ENCODE measurements at places on chromosomes 3 and 15.

DNA sequence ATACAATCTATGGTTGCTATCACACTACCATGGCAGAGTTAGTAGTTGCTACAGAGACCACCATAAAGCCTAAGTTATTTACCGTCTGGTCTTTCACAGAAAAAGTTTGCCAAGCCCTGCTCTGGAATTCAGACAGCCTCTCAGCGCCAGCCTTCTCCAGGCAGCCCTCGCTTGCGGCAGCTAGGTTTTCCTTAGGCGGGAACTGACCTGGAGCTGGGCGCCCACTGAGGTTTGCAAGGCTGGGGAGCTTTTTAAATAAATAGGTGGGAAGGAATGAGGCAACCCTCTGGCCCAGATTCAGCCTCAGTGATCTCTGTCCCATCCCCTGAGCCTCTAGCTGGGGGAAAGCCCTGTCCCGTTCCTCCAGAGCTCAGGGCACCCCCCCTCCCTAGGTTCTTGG is 1.2 kb downstream of the CTSH start:
- peak overlapping the region; percentile 86 for H3K27ac ChIP-seq
- H3K4me1 ChIP-seq: peaks cover 45% of the 10 kb centered on the region
- H3K36me3 ChIP-seq: no peaks in the 10 kb centered on the region
- H3K27me3 ChIP-seq: peaks cover 8% of the 10 kb centered on the region

DNA sequence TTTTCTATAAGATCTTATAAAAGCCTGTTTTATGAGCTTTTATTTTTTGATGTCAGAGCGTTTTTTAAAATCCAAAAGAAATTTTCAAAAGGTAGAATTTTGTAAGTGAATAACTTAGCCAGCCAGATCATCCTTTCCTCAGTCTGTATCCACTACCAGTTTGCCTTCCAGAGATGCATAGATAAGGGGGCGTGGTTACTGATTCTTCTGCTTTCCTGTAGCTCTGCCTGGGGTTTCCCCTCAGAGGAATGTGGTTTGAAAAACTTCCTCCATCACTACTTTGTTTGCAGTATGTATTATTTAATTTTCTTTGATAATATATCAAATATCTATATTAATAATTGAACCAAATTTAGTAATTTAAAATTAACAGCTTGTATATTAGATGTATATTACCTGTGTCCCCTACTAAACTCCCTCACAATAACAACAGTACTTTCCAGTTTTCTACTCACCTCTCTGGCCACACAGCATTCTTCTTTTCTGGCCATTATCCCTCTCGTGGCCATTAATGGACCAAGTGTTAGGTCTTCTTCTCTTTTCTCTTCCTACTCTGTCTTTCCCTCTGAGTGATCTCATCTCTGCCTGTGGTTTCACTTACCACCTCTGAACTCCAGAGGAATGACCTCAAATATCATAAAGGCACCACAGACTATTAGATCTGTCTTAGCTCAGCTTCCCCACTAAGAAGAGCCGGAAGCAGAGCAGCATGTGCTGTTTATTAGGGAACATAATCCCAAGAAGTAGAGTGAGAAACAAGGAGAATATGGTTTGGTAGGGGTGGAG is 239.7 kb downstream of the UBE2E2 start:
- H3K27ac ChIP-seq: no peak overlapping the region
- DNase-seq: no peak
- no peaks in the 10 kb centered on the region for H3K27me3 ChIP-seq
- H3K36me3 ChIP-seq: no peaks in the 10 kb centered on the region
- peaks cover 5% of the 10 kb centered on the region for H3K4me1 ChIP-seq
- no peak overlapping the region for H3K4me3 ChIP-seq

DNA sequence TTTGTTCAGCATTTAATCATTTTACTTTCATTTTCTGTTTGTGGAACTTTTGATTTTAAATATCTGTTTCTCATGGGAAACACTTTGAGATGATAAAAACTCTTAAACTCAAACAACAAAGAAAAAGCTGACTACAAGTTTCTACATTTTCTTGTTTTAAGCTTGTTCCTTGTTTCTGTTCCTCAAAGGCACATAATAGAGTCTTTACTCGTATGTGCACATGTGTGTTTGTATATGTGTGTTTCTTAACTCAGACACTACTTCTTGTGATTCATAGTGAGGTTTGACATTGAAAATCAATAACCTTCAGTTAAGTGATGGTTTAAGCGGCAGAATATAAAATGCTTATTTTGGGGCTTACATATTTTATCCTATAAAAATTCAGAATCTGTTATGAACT is 786.7 kb upstream of the EPHA6 start:
- no peaks in the 10 kb centered on the region for H3K36me3 ChIP-seq
- H3K27ac ChIP-seq: no peak overlapping the region
- no peak overlapping the region for H3K4me3 ChIP-seq
- no peaks in the 10 kb centered on the region for H3K27me3 ChIP-seq
- DNase-seq: no peak
- no peaks in the 10 kb centered on the region for H3K4me1 ChIP-seq

GRCh38 chr3:174398761-174399160 is 460.4 kb upstream of the NAALADL2 start:
- no peak overlapping the region for H3K27ac ChIP-seq
- H3K36me3 ChIP-seq: no peaks in the 10 kb centered on the region
- DNase-seq: no peak

GRCh38 chr3:13705051-13705450 is 156.1 kb downstream of the FBLN2 start:
- H3K27me3 ChIP-seq: no peaks in the 10 kb centered on the region
- no peak overlapping the region for H3K27ac ChIP-seq
- no peaks in the 10 kb centered on the region for H3K4me1 ChIP-seq

GRCh38 chr3:194320744-194321243 is 30.3 kb downstream of the CPN2 start:
- peaks cover 38% of the 10 kb centered on the region for H3K27me3 ChIP-seq
- H3K36me3 ChIP-seq: no peaks in the 10 kb centered on the region
- H3K27ac ChIP-seq: no peak overlapping the region
- DNase-seq: peak; percentile 16

DNA sequence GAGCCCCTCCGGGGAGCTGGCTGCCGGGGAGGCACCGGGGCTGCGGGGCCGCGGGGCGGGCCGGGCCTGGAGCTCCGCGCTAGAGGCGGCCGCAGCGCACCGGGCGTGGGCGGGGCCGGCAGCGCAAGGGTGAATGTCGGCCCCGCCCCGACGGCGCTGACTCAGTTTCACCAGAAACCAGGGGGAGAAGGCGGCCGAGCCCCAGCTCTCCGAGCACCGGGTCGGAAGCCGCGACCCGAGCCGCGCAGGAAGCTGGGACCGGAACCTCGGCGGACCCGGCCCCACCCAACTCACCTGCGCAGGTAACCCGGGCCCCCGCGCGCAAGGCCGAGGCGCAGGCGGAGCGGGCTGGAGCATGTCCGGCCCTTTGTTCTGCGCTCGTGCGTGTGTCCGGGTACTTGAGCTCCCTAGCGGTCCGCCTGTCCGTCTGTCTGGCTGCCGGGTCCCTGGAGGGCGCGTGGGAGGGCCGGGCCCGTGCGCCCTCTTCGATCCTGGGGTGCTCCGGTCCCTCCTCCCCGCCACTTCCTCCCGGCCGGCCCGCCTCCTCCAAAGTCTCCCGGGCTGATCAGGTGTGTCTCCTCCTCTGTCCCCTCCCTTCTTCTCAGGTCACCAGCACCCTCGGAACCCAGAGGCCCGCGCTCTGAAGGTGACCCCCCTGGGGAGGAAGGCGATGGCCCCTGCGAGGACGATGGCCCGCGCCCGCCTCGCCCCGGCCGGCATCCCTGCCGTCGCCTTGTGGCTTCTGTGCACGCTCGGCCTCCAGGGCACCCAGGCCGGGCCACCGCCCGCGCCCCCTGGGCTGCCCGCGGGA is at the start of gene SPINT1:
SPINT1 (plus strand) TSS at position 164 of the 811 bp plus-strand sequence; CDS start at position 671, 507 bp downstream.
- peak within 1 kb of the TSS; percentile 47 for H3K4me3 ChIP-seq
- H3K36me3 ChIP-seq: no peaks in the 10 kb centered on the region
- peak within 1 kb of the TSS; percentile 69 for H3K27ac ChIP-seq
